A549 treated with CpdA at 1 μM for 4 hours (cell line): ENCODE measurements at places on chromosomes 3 and 15. TPM values are rescaled to one million over a fixed set of nuclear protein-coding genes. Genes with fewer than 3 reads are reported as not detected.

Gene MINAR1
- 0.52 to 0.67 TPM (median 0.57 TPM) in 5 replicates for total RNA-seq

Gene SPINT1
- total RNA-seq: 0.82 to 1.1 TPM (median 0.92 TPM) in 5 replicates

Gene IQCF5
- total RNA-seq: not detected in 5 replicates

Gene CD200R1
- total RNA-seq: 0.05 to 0.22 TPM (median 0.11 TPM) in 4 of 5 replicates, not detected in the other

Gene CELF6
- 0.07 to 0.19 TPM (median 0.12 TPM) in 4 of 5 replicates, not detected in the other for total RNA-seq

Gene MUC20
- 0.40 to 0.98 TPM (median 0.56 TPM) in 5 replicates for total RNA-seq

Gene ALDH1A3
- total RNA-seq: 21.1 to 31.2 TPM (median 22.1 TPM) in 5 replicates

Gene ADCY5
- 0.23 to 0.47 TPM (median 0.38 TPM) in 5 replicates for total RNA-seq

Gene GP9
- not detected in 5 replicates for total RNA-seq

Gene AGBL1
- not detected in 5 replicates for total RNA-seq

Gene CGNL1
- total RNA-seq: 1.5 to 2.0 TPM (median 1.9 TPM) in 5 replicates

Gene BOC
- total RNA-seq: 6.1 to 7.5 TPM (median 7.0 TPM) in 5 replicates

Gene BUB1B
- 28.2 to 33.9 TPM (median 30.0 TPM) in 5 replicates for total RNA-seq

Gene PEAK1
- 6.2 to 11.0 TPM (median 9.3 TPM) in 5 replicates for total RNA-seq

Gene CADM2
- 0.15 to 0.26 TPM (median 0.23 TPM) in 3 of 5 replicates, not detected in the others for total RNA-seq

Gene GRIP2
- total RNA-seq: 1.4 to 2.2 TPM (median 1.9 TPM) in 5 replicates

Gene CCR2
- not detected in 5 replicates for total RNA-seq

Gene CSPG4
- total RNA-seq: 0.09 to 0.13 TPM (median 0.12 TPM) in 5 replicates

Gene PPP2R3A
- total RNA-seq: 2.3 to 3.8 TPM (median 2.9 TPM) in 5 replicates

Gene MOBP
- 0.09 to 0.25 TPM in 2 of 5 replicates, not detected in the others for total RNA-seq
